Endothelial cell of umbilical vein (primary cell): ENCODE measurements at places on chromosomes 4 and X. TPM values are rescaled to one million over a fixed set of nuclear protein-coding genes. Genes with fewer than 3 reads are reported as not detected.

- no peak overlapping the region for H3K4me3 ChIP-seq
- DNase-seq, result no peak
- H3K36me3 ChIP-seq, result peaks cover 10% of the 10 kb centered on the region
- no peaks in the 10 kb centered on the region for H3K27me3 ChIP-seq
Measured at GRCh38 chr4:118783887-118784286, 52.0 kb downstream of the SEC24D start.

DNA sequence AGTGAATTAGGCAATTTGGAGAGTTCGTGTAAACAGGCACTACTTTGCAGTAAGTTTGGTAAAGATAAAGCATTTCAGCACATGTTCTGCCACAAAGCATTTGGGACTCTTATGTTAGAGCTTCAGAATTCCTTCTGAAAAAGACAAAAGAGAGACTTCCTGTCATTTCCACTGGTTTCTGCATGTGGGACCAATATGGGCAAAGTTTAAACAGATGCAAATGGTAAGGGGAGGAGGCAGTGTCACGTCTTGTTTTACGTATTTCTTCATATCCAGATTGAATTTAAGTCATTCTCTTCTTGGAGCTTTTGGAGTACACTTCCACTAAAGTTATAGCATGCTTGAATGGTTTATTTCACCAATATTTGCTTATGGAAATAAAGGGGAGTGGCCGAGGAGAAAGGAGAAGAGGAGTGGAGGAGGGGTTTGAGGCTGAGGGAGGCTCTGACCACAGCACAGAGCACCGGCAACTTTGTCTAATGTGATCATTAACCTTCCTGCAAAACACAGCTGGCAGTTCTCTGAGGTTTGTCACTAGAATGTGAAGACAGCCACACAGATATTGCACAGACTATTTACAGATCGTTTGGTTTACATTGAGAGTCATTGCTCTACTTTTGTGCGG lies at the start of gene APELA:
APELA (plus strand) TSS at position 479 of the 625 bp plus-strand sequence. CDS start 154 bp downstream, outside the sequence.
- no peak within 1 kb of the TSS for H3K27ac ChIP-seq
- no peaks in the 10 kb centered on the region for H3K27me3 ChIP-seq
- no peak within 1 kb of the TSS for H3K4me3 ChIP-seq
- H3K36me3 ChIP-seq, result no peaks in the 10 kb centered on the region
- H3K4me1 ChIP-seq, result no peaks in the 10 kb centered on the region
- no peak for DNase-seq

DNA sequence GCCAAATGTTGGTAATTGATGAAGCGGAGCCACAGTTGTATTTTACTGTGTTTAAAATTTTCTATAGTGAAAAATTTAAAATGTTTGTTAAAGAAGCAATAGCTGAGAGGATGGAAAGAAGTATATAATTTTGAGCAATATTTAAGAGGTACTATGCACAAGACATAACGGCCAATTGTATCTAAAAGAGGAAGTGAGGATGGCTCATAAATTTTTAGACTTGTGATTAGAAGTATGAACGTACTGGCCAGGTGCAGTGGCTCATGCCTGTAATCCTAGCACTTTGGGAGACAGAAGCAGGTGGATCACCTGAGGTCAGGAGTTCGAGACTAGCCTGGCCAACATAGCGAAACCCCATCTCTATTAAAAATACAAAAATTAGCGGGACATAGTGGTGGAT lies 12.7 kb upstream of the HHIP start:
- no peak overlapping the region for H3K4me3 ChIP-seq
- no peaks in the 10 kb centered on the region for H3K27me3 ChIP-seq
- no peaks in the 10 kb centered on the region for H3K36me3 ChIP-seq
- no peak overlapping the region for H3K27ac ChIP-seq
- peaks cover 38% of the 10 kb centered on the region for H3K4me1 ChIP-seq

- H3K27ac ChIP-seq, result no peak overlapping the region
- peaks cover 18% of the 10 kb centered on the region for H3K4me1 ChIP-seq
- H3K4me3 ChIP-seq, result no peak overlapping the region
- H3K27me3 ChIP-seq, result no peaks in the 10 kb centered on the region
Measured at GRCh38 chr4:6917461-6918271, 8.0 kb downstream of the TBC1D14 start.

GRCh38 chr4:98606894-98607293 lies 51.5 kb downstream of the TSPAN5 start:
- H3K4me3 ChIP-seq, result no peak overlapping the region
- peaks cover 3% of the 10 kb centered on the region for H3K4me1 ChIP-seq
- H3K36me3 ChIP-seq, result no peaks in the 10 kb centered on the region
- H3K27me3 ChIP-seq, result no peaks in the 10 kb centered on the region
- H3K27ac ChIP-seq, result no peak overlapping the region

- H3K4me3 ChIP-seq, result no peak overlapping the region
- no peak for DNase-seq
- H3K4me1 ChIP-seq, result no peaks in the 10 kb centered on the region
- H3K27ac ChIP-seq, result no peak overlapping the region
- H3K36me3 ChIP-seq, result no peaks in the 10 kb centered on the region
- no peaks in the 10 kb centered on the region for H3K27me3 ChIP-seq
Measured at GRCh38 chrX:20325786-20326388, 59.2 kb upstream of the RPS6KA3 start.

DNA sequence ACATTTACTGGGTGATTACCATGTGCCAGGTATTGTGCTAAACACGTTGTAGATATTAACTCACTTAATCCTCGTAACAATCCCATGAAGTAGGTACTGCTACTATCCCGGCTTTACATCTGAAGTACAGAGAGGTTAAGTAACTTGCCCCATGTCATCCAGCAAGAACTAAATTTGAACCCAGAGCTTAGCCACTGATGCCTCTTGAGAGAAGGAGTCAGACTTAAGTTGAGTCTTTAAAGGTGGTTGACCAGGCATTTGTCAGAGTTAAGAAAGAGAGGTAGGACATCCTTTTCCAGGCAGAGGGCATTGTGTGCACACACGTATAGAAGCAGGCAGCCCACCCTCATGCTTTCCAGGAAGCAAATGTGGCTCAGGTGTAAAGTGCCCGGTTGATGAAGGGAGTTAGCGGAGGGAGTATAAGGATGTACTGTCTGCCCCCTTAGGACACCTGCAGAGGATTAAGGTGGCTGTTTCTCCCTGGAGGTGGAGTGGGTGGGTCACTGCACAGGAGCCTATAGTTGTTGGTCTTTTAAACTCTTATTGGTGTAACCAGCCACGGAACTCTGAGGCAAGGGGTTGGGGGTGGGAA lies 335 bp upstream of the CD38 start:
- peaks cover 15% of the 10 kb centered on the region for H3K4me1 ChIP-seq
- peaks cover 49% of the 10 kb centered on the region for H3K27me3 ChIP-seq
- no peak overlapping the region for H3K27ac ChIP-seq

GRCh38 chrX:36334572-36334971 lies 415.0 kb downstream of the CFAP47 start:
- DNase-seq, result no peak
- H3K36me3 ChIP-seq, result no peaks in the 10 kb centered on the region
- no peak overlapping the region for H3K4me3 ChIP-seq
- no peak overlapping the region for H3K27ac ChIP-seq
- no peaks in the 10 kb centered on the region for H3K27me3 ChIP-seq

- no peaks in the 10 kb centered on the region for H3K36me3 ChIP-seq
- H3K27ac ChIP-seq, result peak within 1 kb of the TSS; percentile 74
- no peaks in the 10 kb centered on the region for H3K27me3 ChIP-seq
- peak within 1 kb of the TSS; percentile 80 for H3K4me3 ChIP-seq
- DNase-seq, result no peak
Measured at GRCh38 chr4:25862411-25863346, at the start of gene SEL1L3. Gene SEL1L3, minus strand, starts transcription at chr4:25862988. Its CDS starts 152 bp downstream, at chr4:25862836.

DNA sequence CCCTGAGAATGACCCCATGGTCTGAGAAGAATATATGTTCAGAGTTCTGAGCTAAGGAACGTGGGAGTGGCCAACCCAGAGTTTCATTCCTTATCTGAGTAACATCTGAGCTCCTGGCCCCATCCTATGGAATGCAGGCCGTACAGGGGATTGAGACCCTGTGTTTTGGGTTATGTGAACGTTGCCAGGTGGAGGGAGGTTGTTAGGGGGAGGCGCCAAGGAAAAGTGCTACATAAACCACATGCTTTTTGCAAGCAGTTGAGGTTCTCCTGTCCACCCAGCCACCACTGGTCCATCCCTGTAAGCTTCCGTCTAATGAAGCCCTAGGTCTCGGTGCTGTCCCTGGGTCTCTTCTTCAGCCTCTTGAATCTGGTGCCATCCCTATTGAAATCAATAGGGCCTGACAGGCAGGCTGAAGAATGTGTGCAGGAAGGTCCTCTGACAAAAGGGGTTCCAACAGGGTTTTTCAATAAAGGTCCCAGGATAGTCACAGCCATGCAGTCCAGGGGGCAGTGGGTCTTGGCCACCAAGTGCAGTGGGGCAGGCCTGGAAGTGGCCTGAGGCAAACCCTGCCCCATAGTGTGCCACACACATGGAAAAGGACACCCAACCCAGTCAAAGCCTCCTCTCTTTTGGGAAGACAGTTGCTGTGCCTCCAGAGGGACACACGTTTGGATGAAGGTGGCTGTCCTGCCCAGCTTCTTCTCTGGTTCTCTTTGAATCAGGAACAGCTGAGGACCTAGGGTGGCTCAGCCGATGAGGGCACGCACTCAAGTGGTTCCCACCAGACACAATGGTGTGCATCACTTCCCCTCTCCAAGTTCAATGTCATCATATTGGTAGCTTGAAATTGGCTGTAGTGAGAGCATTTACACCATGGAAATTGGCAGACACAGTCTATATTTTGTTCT lies 53.5 kb downstream of the HTRA3 start:
- H3K27me3 ChIP-seq, result peaks cover 3% of the 10 kb centered on the region
- no peaks in the 10 kb centered on the region for H3K36me3 ChIP-seq
- H3K4me3 ChIP-seq, result no peak overlapping the region
- no peak overlapping the region for H3K27ac ChIP-seq

- no peaks in the 10 kb centered on the region for H3K4me1 ChIP-seq
- H3K36me3 ChIP-seq, result no peaks in the 10 kb centered on the region
- no peak for DNase-seq
- peaks cover 10% of the 10 kb centered on the region for H3K27me3 ChIP-seq
- H3K4me3 ChIP-seq, result no peak overlapping the region
Measured at GRCh38 chr4:47669946-47670345, 167.9 kb downstream of the CORIN start.

- no peak for DNase-seq
- no peaks in the 10 kb centered on the region for H3K27me3 ChIP-seq
- no peaks in the 10 kb centered on the region for H3K36me3 ChIP-seq
- no peak overlapping the region for H3K27ac ChIP-seq
Measured at GRCh38 chrX:102185967-102186720, 29.0 kb upstream of the TCP11X1 start.

The GAGE12H gene
- polyA plus RNA-seq, result not detected in 2 replicates

The RLIM gene
- 6.2 and 8.2 TPM in 2 replicates for polyA plus RNA-seq

The EBP gene
- 178 and 183 TPM in 2 replicates for polyA plus RNA-seq

The LRCH2 gene
- polyA plus RNA-seq, result 0.94 and 1.1 TPM in 2 replicates

The OTUD6A gene
- polyA plus RNA-seq, result not detected in 2 replicates

The IRAK1 gene
- 63.6 and 74.7 TPM in 2 replicates for polyA plus RNA-seq

The BTK gene
- 0.11 and 0.21 TPM in 2 replicates for polyA plus RNA-seq
